Brain microvascular endothelial cell (primary cell): ENCODE measurements at places on chromosomes 4 and X.

- no peak for DNase-seq
Measured at GRCh38 chr4:109410776-109411175, 22.8 kb upstream of the SEC24B start.

DNA sequence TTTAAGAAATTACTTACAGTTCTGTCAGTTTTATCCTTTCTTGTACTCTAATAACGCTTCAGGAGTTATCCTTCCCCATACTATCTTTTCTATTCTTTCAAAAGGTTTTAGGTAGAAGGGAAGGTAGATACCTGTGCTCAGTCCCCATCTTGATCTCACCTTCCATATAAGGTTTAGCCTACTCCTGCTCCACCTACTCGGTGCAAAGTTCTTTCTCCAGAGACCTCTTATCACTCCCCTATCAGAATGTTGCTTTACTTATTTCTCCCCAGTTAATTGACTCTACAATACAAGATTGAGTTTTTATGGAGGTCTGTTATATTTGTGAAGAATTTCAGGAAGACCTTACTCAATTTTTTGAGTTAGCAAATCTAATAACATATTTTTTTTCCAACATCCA lies 33.9 kb downstream of the SPRY1 start:
- DNase-seq, result no peak

DNA sequence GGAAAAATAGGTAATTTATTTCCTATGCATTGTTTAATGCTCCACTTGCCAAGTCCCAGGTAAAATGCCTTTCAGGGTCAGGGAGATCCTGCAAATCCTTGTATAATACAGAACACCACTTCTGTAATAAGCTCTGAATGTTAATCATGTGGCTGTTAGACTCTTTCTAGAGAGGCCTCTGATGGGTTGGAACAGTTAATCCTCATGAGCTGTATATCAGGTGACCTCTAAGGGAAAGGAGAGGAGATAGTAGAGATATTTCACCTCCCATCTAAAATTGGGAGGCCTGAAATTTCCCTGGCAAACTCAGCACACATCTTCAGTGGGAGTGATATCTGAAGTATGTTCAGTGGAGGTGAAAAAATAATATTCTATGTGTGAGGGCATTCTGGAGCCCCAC lies 210.6 kb upstream of the WDFY3 start:
- DNase-seq, result no peak

GRCh38 chrX:16267431-16267830 lies 100.2 kb downstream of the MAGEB17 start:
- no peak for DNase-seq

- no peak for DNase-seq
Measured at GRCh38 chr4:54643172-54643571, 14.6 kb upstream of the KIT start.

DNA sequence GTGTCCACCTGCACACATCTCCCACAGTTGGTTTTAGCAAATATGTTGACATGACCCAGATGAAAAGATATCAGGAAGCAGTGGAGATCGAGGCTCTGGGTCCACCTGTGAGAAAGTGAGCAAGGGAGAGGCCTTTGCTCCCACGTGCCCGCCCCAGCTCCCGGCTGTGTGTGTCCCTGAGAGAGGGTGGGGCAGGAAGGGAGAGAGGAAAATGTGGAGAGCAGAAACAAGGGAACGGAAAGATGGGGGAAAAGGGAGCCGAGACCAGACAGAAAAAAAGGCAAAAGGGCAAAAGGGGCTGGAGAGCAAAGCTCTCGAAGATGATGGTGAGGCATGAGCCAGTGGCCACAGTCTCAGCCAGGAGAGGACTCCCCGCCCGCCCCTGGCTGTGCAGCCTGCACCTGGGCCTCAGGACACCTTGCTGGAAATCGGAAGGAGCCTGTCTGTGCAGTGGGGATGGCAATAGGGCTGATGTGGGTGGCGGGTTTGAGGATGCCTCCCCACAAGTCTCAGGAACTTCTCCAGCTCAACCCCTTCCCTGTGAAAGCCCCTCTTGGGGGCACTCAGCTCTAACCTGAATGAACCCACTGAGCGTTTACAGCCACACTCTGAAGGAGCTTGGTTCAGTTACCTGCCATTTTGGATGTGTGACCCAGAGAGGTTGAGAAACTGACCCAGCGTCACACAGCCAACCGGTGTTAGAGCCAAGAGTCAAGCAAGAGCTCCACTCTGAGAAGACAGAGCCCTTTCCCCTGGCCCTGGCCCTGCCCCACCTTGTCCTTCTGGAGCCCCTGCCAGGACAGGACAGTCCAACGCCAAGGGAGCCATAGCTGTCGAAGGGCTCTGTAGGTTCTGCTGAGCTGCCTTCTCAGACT lies 20.3 kb upstream of the MSX1 start:
- DNase-seq, result no peak

GRCh38 chr4:79107014-79107413 lies 167.8 kb upstream of the PAQR3 start:
- DNase-seq, result no peak

DNA sequence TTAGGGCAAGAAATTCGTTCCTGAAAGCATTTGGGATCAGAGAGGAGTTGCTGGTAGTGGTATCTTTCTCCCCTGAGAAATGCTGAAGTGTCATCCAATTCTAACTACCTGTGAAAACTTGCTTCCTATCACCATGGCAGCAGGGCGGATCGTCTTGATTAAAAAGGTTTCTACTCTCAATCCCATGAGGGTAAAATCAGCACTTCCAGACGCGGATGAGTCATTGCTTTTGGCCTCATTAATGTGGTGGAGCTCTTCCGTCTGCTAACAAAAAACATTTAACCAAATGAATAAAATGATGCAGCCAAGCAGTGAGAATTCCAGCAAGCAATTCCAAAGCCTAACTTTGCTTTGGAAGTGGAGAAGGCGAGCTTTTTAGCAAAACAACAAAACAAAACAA lies 325.6 kb downstream of the CAMK2D start:
- DNase-seq, result peak; percentile 72

DNA sequence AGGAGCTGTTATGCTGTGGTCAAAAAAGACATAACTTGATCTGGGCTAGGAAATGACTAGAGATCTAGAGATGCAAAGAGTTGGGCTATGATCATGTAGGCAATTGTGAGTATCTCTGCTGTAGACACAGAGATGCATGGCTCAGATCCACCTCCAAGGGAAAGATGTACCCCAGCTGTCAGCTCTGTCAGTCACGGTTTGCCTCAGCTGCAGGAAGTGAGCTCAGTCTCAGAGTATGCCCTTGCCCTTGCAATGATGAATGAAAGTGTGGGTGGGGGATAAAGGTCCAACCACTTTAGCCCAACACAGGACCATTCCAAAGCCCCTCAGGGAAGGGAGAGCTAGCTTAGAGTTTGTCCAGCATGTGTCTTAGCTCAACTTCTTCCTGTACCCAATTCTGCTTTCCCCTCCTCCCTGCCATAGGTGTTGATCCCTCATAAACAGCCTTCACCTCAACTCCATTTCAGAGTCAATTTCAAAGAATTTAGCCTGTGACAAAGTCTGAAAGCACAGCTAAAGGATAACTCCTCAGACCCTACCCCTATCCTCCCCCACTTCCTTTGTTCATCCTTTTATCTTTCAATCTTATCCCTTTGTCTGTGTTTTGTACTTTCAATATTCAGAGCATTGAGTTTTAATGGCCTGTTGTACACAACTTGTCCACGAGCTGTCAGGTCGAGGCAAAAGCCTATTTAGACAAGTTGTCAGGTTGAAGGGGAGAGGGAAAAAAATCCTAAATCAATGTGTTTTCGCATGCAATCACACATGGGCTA lies 90.6 kb downstream of the MID1IP1 start:
- no peak for DNase-seq

DNA sequence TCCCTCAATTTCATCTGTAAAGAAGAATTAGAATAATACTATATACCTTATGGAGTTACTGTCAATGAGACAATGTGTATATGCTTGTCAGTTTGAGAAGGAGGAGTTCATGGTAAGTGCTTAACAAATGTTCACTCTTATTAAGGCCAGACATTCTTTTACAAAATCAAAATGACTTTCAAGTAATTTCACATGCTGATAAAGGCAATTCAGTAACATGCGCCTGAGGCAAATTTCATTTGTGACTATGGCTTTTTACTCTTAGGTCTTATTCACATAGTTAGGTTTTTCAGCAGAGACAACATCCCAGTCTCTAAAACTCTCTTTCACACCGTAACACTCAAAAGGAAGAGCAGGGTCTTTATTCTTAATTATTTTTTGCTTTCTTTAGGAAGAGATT lies 174.4 kb downstream of the CAMK2D start:
- no peak for DNase-seq

DNA sequence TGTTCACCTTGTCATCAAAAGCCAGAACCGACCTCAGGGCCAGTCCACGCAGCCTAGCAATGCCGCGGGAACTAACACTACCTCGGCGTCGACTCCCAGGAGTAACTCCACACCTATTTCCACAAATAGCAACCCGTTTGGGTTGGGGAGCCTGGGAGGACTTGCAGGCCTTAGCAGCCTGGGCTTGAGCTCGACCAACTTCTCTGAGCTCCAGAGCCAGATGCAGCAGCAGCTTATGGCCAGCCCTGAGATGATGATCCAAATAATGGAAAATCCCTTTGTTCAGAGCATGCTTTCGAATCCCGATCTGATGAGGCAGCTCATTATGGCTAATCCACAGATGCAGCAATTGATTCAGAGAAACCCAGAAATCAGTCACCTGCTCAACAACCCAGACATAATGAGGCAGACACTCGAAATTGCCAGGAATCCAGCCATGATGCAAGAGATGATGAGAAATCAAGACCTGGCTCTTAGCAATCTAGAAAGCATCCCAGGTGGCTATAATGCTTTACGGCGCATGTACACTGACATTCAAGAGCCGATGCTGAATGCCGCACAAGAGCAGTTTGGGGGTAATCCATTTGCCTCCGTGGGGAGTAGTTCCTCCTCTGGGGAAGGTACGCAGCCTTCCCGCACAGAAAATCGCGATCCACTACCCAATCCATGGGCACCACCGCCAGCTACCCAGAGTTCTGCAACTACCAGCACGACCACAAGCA lies 898 bp downstream of the UBQLN2 start:
- peak; percentile 6 for DNase-seq

- DNase-seq, result no peak
Measured at GRCh38 chr4:75565481-75565880, 9.6 kb downstream of the ODAPH start.

DNA sequence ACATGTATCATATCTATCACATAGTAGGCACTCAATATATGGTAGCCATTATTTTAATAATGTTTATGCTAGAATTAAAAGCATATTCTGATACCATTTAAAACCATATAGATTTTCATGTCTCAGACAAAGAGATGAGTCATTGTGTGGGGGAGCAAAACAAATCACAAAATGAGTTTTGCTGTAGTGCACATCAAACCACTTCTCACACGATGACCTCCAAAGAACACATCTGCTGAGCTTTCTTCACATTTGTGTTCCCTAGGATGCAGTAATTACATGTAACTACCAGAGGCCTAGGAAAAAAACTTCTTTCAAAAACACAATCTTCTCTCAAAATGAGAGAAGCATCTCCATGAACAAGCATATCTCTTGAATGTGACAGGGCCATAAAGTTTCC lies 56.1 kb upstream of the BRS3 start:
- DNase-seq, result no peak

GRCh38 chrX:78322863-78323262 lies 4.5 kb downstream of the CYSLTR1 start:
- no peak for DNase-seq

GRCh38 chr4:102311407-102311806 lies 33.9 kb downstream of the SLC39A8 start:
- DNase-seq, result no peak
